ENCODE measurements at places on chromosomes 11 and 22.

DNA sequence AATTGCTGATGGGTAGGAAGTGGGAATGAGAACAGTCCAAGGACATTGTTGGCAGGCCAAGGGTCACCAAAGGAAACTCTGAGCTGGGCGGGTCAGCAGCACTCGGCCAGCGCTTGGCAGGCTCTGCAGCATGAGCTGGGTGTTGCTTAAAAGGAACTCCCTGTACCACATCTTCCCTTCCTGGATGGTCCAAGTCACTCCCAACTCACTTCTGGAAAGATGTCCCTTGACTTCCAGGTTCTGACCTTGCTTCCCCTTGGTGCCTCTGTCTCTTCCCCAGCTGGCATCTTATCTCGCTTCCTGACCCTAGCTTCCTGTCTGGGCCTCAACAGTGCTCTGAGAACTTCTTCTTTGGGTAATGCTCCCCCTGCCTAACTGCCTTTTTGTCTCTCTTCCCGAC is 24.8 kb upstream of the SWAP70 start:
- no peak for DNase-seq

- DNase-seq, result no peak
These were observed 25.3 kb downstream of the STIM1 start for GRCh38 chr11:3880724-3881123.

GRCh38 chr11:126061707-126062678 is 673 bp downstream of the CDON start:
- no peak for DNase-seq

DNA sequence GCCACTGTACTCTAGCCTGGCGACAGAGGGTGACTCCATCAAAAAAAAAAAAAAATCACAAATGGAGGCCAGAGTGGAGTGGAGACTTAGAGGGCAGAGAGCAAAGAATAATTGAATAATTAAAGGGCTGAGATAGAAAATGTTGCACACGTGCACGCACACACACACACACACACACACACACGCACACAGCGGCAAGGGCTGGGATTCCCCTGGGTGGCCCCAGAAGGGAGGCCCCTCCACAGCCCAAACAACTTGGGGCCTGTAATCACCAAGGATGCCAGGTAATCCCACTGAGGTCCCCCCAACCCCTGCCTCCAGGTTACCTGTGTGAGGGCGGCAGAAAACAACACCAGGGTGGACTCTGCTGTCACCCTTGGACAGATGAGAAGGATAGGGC is 12.0 kb upstream of the DGKZ start:
- DNase-seq, result no peak

DNA sequence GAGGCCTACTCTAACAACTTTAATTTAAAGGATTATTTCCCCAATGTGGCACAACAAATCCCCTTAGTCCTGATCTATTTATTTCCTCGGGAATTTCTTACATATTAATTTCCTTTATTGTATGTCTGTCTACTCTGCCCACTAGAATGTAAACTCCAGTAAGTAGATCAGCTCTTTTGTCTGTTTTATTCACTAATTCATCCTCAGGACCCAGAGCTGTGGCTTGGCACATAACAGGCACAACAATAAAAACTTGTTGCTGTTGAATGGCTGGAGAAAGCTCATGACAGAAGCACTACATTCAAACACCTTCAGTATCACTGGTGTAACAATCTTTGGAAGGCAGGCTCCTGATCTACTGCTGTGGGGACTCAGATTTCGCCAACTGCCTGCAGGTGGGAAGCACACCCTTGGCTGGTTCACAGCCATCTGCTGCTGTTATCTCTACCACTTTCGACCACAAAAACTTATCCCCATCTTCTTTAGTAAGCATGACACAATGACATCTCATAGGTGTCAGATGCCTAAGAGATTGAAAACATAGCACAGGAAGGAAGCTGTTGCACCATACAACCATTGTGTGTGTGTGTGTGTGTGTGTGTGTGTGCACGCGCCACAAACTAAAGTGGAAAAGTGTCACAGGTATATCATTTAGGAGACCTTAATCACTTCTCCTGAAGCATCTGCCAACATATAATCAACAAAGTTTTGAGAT is 11.9 kb downstream of the HIRA start:
- peak; percentile 61 for DNase-seq

GRCh38 chr11:129298988-129299387 is 76.7 kb upstream of the BARX2 start:
- DNase-seq, result no peak

DNA sequence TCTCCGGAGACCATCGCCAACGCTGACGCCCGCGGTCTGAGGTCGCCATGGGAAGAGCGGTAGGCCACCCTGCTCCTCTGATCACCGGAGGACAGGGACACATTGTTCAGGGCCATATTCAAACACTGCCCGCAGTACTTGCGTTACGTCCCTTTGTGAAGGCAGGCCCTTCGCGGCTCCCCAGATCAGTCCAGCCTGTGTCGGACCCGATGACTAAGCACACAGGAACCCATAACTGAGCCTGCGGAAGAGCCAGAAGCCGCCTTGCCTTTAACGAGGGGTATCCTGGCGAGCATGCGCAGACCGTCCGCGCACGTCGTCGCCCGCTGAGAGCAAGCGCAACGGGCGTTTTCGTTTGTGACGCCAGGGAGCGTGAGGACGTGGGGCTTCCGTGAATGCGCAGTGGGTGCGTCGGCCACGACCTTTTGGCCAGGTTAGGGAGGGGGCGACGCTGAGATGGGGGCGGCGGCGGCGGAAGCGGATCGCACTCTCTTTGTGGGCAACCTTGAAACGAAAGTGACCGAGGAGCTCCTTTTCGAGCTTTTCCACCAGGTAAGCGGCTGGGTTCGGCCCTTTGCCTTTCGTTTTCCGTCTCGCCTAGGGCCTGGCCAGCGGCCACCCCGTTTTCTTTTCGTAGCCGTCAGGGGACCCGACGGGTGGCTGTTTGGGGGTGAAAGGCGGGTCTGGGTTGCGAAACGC is at the start of the genes C11orf71 and RBM7:
Gene C11orf71, minus strand, starts transcription at position 296 of the 699 bp plus-strand sequence. Its CDS starts 180 bp downstream, at position 116.
Gene RBM7, plus strand, starts transcription at position 451 of the 699 bp plus-strand sequence. Its CDS starts 6 bp downstream, at position 457.
- peak; percentile 97 for DNase-seq

GRCh38 chr11:118888398-118888797 is 4.7 kb downstream of the CXCR5 start:
- DNase-seq, result no peak

DNA sequence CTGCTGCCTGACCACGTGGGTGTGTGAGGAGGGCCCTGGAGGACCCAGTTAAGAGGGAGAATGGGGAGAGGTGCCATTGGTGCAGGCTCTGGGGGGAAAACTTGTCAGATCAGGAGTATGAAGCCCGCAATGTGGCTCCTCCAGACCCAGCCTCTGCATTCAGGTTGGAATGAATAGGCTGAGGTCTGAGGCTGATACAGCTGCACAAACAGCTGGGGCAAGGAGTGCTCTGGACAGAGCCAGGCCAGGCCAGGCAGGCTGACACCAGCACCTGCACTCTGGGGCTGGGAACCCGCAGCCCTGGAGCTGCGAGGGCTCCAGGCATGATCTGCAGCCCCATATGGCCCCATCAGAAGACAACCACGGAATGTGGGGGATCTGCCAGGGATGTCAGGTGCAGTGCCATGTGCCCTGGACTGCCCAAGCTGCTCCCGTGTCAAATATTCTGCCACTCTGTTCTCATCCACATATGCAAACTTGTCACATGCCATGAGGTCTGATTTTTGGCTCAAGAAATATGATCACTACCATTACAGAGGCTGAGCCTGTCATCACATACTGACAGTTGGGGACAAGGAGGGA is 27.2 kb upstream of the KCNJ11 start:
- no peak for DNase-seq

DNA sequence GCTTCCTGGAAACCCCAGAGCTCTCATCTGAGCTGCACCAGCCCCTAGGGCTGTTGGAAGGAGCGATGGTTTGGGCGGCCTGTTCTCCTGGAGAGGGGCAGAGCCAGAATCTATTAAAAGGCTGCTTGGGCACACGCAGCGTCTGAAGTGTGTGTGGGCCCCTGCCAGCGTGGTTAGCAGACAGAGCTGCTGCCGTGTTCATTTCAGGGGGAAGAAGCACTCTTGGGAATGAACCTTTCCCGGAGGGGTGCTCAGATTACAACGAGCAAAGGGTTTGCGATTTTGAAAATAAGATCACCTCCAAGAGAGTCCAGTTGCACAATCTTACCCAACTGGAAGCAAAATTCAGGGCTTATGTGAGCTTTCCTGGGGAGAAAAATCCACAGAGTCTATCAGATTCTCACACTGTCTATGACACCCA is 12.9 kb downstream of the ANO1 start:
- DNase-seq, result no peak

- no peak for DNase-seq
These were observed 27.6 kb upstream of the APLP2 start for GRCh38 chr11:130042093-130042591.

GRCh38 chr22:38030311-38031133 is 26.7 kb upstream of the PICK1 start:
- no peak for DNase-seq

GRCh38 chr11:33234397-33235190 is 22.6 kb upstream of the HIPK3 start:
- no peak for DNase-seq

- DNase-seq, result no peak
These were observed 7.3 kb downstream of the INCENP start for GRCh38 chr11:62131170-62131464.

- DNase-seq, result no peak
These were observed 345.4 kb upstream of the KIRREL3 start for GRCh38 chr11:127345819-127346459.

GRCh38 chr11:95494167-95494566 is 263.2 kb upstream of the SESN3 start:
- no peak for DNase-seq

GRCh38 chr11:117249571-117249970 is 17.1 kb downstream of the RNF214 start:
- DNase-seq, result no peak

DNA sequence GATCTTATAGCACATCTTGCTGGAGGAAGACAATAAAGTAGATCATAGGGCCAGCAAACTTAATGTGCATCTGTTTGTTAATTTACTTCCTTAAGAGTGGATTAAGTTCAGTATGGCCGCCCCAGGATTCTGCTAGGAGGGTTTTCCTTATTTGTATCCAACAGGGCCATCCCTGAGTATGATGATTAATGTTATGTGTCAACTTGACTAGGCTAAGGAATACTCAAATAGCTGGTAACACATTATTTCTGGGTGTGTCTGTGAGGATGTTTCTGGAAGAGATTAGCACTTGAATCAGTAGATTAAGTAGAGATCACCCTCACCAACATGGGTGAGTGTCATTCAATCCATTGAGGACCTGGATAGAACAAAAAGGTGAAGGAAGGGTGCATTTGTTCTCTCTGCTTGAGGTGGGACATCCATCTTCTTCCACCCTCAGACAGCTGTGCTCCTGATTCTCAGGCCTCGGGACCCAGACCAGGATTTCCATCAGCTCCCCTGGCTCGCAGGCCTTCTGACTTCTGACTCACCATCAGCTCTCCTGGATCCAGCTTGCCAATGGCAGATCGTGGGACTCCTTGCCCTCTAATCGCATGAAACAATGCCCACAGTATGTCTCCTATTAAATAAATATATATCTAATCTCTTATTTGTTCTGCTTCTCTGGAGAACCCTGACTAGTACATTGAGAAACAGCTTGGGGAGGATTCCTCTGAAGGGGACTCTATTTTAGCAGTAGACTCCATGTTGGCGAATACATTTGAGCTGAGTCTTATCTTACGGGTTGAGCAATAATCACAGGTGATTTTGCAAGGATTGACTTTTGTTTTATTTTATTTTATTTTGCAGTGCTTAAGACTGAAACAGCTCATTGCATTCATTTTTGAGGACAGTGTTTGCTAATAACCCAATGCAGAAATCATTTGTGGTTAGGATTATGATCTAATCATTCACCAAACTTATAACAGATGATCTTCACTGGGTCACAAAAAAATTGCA is 9.0 kb upstream of the ZBTB44 start:
- DNase-seq, result no peak

GRCh38 chr22:41969110-41969646 is at the start of gene SEPTIN3:
Gene SEPTIN3 (plus strand): TSS chr22:41969443. CDS start chr22:41971493, 2,050 bp downstream.
- no peak for DNase-seq

GRCh38 chr11:36750349-36750748 is 152.3 kb upstream of the RAG2 start:
- DNase-seq, result no peak

GRCh38 chr11:119756169-119756865 is 27.3 kb upstream of the NECTIN1 start:
- DNase-seq, result no peak

GRCh38 chr11:8911029-8911823 is at the start of gene AKIP1:
Gene AKIP1 (plus strand): TSS chr11:8911189. CDS start chr11:8911450, 261 bp downstream.
- DNase-seq, result peak; percentile 92

- no peak for DNase-seq
These were observed 44.4 kb downstream of the APOL3 start for GRCh38 chr22:36116127-36116526.

GRCh38 chr11:16936643-16937042 is 77.6 kb downstream of the PLEKHA7 start:
- no peak for DNase-seq

DNA sequence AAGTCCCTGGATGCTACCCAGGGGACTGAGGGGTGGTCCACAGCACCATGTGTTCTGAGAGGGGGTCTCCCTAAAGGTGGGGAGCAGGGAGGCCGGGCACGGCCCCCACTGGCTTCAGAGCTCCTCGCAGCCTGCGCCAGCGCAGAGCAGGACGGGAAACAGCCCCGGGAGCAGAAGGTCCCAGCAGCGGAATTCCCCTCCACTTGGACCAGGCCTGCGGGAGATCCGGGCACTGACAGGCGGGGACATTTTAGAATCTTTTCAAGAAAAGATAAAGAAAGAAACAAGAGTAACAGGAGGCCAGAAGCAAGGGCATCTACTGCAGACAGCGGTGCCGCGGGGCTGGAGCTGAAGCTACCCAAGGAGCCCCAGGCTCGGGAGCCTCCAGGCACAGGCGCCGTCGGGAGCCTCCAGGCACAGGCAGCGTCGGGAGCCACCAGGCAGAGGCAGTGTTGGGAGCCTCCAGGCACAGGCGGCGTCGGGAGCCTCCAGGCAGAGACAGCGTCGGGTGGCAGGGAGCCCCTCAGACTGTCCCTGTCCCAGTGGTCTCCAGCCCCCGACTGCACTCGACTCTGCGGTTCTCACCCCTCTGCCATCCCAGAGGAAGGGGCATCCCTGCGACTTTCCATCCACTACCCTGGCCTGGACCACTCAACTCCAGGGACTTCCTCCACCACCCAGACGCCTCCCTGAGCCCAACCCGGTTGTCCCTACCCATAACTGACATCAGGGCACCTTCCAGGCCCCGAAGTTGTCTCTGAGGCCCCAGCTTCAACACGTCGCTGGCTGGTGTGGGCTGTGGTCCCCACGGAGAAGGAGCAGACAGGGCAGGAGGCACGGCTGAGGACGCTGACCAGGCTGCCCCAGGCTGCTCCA is 211.1 kb downstream of the BRD1 start:
- DNase-seq, result no peak

DNA sequence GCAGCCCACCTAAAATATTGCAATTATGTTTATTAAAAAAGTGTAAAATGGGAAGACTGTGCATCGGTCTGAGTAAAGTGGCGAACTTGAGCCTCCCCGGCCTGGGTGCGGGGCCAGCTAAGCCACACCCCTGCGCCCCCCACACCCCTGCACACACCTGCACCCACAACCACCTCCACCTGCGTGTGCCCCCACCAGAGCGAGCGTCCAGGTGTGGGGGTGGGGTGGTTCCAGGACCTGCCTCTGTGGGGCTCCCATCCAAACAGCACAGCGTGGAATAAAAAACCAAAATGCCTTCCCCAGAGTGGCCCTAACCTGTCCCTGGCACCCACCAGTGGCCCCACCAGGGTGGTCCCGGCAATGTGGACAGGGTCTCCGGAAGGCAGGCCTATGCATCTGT is 30.1 kb upstream of the CARS1 start:
- no peak for DNase-seq

- no peak for DNase-seq
These were observed 65.9 kb upstream of the BIRC3 start for GRCh38 chr11:102251423-102251822.
